ENCODE measurements at places on chromosomes 2 and 18.

- DNase-seq: no peak
These were observed 31.6 kb downstream of the CDK15 start for GRCh38 chr2:201837824-201838431.

DNA sequence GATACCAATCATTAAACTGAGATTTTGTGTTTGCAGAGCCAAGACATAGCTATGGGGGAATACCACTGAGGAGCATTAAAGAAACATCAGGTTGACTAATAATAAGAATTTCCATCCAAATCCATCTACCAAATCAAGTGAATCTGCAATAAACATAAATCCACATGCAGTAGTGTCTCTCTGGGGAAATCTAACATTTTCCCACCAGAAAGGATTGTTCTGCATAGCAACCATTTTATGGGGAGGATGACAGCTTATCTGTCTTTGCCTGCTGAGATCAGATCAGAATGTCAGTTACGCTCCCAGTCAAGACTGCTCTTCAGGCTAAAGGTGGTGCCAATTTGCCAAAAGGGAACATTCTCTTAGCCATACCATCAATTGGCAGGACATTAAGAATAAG is 1098.9 kb upstream of the CHAC2 start:
- no peak for DNase-seq

GRCh38 chr2:198905881-198906612 is 551.7 kb downstream of the SATB2 start:
- DNase-seq: no peak

GRCh38 chr2:40466332-40466906 is 14.5 kb upstream of the SLC8A1 start:
- no peak for DNase-seq

DNA sequence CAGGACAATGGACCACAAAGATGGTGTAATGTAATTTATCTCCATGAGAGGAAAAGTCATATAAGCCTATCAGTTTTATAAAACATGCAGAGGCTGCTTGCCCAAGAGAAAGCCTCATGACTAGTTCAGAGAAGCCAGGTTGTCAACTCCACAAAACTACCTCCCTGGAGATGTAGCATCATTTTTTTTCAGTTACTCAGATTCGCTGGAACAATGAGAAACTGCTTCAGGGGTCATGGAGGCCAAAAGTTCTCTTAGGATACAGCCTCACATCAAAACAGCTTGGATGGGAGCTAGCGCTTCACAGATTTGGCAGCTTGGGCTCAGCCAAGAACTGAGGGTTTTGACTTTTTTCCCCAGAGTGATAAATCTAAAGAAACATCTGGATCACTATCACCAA is 263.5 kb downstream of the INSIG2 start:
- DNase-seq: no peak

DNA sequence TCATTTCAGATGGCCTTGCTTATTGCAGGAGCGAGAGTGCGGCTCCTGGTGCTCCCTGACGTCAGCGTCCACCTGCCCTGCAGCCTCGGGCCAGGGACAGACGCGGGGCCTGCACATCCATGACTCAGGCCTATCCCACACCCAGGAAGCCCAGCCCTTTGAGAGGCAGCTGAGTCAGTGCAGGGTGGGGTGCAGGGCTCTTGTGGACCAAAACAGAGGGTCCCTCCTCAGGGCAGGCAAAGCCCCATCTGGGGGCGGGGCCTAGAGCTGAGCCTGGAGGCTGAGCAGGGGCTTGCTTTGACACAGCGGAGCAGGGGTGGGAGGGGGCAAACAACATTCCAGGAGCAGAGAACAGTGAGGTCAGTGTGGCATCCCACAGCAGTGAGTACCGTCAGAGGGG is 7.7 kb upstream of the ARHGEF4 start:
- no peak for DNase-seq

- no peak for DNase-seq
These were observed 71.5 kb upstream of the EPB41L5 start for GRCh38 chr2:119941388-119941787.

DNA sequence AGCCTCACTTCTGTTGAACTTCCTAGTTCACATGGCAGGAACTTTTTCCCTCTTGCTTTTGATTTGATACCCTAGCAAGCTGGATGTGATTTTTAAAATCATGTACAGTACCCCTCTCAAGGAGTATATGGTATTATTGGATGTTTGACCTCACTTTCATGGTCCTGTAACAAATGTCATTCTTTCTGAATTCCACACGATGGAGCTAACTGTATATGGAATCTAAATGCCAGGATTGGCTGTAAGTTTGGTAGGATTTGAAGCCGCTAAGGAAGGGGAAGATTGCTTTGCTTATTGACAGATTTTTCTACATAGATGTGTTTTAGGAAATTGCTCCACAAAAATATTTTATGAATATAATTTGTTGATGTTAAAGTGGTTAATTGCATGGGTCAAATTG is 18.3 kb downstream of the MAIP1 start:
- DNase-seq: no peak

DNA sequence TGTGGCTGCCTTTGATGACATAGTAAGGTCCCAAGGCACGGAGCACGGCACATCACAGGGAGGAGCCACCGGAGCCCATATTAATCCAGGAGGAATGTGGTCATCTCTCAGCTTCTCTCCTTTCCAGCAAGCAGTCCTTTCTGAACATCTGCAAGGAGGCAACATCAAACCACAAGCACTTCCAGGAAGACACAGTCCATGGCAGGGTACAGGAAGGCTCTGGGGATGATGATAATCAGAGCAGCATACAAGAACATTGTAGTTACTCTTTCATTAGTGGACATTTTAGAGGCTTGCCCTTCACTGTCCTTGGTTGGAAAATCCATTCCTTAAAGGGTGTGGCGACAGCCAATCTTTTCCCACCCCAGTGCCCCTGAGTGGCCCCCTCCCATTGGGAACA is 31.1 kb downstream of the YPEL5 start:
- no peak for DNase-seq

GRCh38 chr2:146652311-146652710 is 1192.5 kb upstream of the ACVR2A start:
- DNase-seq: no peak

GRCh38 chr18:3332376-3332775 is 70.4 kb downstream of the MYL12B start:
- no peak for DNase-seq

- DNase-seq: no peak
These were observed 55.9 kb downstream of the LDAH start for GRCh38 chr2:20766798-20767644.

- no peak for DNase-seq
These were observed 10.0 kb upstream of the CD302 start for GRCh38 chr2:159808032-159808425.

DNA sequence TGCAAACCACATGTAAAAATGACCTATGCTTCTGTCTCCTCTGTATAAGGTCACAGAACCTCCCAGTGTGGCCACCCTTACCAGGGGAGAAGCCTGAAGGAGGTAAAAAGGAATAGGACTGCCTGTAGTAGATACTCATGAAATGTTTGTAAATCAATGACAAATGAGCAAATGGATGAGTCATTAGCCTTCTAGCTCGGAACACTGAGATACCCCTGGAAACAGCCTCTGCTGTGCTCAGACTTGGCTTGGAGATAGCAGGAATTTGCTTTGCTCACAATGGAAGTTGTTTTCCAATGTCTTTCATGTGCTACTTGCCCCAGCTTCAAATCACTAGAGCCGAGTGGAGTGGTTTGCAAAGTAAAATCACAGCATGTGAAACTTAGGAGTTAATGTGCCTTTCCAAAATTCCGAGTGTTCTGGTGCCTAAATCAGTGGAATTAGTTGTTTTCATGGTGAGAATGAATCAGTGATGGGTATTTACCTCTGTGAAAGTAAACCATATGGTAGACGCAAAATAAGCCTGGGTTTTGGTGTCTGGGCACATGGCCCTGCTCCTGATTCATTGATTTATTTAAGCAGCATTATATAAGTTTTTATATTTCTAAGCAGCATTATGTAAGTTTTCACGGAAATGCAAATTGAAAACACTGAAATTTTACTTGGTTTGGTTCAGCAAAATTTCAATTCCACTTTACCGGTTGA is 154.0 kb upstream of the MAP3K20 start:
- DNase-seq: no peak

- no peak for DNase-seq
These were observed 18.9 kb downstream of the KIF5C start for GRCh38 chr2:148893906-148894305.

DNA sequence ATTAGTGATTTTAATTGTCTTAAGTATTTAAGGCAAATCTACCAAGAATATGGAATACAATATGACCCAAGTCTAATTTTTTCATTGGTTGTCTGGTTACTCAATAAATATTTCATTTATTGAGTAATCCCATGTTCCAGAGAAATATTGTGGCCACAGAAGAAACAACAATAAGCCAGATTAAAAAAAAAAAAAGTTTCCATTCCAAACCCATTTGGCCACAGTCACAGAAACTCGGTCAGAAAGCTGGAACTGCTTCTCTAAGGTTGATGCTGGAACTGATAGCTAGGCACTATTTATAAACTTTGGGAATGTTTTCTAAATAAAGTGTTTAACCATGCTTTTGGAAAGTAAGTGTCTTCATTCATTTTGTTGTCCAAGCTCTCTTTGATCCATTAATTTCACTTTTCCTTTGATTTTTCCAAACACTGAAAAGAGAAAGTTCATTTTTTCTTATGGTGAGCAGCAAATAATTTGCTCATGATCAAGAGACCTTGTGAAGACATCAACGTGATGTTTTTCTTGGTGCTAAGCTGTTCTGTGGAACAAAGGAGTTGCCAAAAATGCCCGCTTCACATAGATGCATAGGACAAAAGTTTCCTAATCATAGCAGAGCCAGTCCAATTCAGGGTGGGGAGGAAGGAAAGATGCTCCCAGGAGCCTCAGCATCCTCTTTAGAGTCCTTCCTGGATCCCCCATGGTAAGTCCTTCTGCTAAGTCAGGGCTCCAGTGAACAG is 72.1 kb upstream of the CCBE1 start:
- no peak for DNase-seq

DNA sequence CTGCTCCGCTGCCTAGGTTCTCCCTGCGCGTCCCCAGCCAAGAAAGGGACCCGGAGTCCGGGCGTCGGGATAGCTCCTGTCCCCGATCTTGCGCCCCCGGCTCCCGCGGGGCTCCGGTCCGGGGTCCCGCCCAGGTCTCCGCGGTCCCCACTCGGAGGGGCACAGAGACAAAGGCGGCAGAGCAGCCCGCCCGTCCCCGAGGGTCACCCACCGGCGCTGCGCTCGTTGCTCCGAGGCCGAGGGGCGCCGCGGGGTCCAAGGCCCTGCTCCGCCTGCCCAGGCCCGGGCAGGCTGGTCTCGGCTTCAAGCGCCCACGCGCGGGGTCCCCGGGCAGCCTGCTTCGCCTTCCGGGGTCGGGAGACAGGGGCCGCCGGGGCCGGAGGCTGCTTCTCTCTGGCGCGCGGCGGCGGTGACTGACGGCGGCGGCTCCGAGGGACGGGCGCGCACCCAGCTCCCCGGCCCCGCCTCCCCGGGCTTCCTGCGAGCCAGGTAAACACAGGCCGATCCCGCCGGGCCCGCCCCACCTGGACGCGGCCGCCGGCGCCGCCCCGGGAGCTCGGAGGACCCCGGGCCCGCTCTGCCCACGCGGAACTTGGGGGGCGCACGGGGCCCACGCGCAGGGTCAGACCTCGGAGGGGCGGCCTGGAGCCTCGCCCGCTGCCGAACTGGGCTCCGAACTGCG is at the start of gene MBP:
Gene MBP, minus strand, starts transcription at position 415 of the 682 bp plus-strand sequence. CDS start 27,522 bp downstream, outside the sequence.
- peak; percentile 78 for DNase-seq

- DNase-seq: no peak
These were observed 303.0 kb downstream of the CYRIA start for GRCh38 chr2:16362611-16363010.

DNA sequence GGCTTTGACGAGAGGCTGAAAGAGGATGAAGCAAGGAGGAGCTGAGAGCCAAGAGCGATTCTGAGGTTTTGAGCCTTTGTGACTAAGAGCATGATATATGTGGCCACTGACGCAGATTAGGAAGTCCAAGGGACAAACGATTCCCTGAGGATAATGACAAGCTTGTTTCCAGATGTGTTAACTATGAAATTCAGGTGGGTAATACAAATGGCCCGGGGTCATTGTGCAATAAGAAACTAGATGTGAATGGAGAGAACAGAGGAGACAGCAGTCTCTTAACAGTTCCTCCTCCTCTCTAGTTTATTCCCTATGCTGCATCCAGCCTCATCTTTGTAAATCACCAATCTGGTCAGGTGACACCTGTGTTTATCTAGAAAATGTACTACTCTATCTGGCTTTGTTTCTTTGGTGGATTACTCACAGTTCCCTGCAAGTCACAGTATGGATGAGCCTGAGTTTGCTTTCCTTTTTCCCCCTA is 84.2 kb downstream of the SOCS6 start:
- DNase-seq: no peak

Data from H9 (cell line).